CD8-positive, alpha-beta T cell (primary cell): ENCODE measurements at places on chromosomes 12 and 14. TPM values are rescaled to one million over a fixed set of nuclear protein-coding genes. Genes with fewer than 3 reads are reported as not detected.

- no peak for DNase-seq
These were observed 132.8 kb upstream of the CPM start for GRCh38 chr12:69065775-69066174.

GRCh38 chr12:49961111-49961922, at the start of gene AQP5:
Gene AQP5, plus strand, starts transcription at chr12:49961872. Its CDS starts 146 bp downstream, at chr12:49962018.
- DNase-seq: no peak

DNA sequence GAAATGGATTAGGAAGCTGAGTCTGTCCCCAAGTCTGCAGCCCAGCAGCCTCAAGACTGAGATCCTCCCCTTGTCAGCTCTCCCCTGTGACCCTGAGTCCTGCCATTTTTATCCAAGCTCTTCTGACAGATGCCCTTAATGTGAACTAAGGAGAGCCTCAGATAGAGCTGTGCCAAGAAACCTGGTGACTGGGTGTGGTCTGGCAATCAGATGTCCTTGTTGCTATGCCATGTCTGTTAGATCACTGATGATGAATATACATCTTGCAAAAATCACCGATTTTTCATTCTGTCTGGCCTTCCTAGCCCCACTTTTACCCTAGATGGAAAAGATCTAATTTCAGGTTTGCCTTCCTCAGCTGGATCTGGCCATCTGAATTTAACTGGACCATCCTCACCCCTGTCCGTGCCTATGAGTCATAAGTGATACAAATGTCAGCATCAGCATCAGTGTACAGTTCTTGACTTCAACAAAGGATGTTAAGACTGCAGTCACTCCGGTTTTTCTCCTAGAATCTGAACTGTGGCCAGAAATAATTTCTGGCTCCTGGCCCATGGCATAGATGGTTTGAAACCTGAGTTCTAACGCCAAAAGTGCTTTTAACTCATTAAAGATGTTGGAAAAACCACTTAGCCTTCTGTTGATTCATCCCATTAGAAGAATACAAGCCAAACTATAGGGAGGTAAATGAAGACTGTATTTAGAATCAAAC, 61.2 kb upstream of the GRIP1 start:
- DNase-seq: no peak

The TMTC1 gene
- not detected for total RNA-seq

GRCh38 chr12:127125607-127126259, 1141.2 kb upstream of the TMEM132C start:
- DNase-seq: no peak

DNA sequence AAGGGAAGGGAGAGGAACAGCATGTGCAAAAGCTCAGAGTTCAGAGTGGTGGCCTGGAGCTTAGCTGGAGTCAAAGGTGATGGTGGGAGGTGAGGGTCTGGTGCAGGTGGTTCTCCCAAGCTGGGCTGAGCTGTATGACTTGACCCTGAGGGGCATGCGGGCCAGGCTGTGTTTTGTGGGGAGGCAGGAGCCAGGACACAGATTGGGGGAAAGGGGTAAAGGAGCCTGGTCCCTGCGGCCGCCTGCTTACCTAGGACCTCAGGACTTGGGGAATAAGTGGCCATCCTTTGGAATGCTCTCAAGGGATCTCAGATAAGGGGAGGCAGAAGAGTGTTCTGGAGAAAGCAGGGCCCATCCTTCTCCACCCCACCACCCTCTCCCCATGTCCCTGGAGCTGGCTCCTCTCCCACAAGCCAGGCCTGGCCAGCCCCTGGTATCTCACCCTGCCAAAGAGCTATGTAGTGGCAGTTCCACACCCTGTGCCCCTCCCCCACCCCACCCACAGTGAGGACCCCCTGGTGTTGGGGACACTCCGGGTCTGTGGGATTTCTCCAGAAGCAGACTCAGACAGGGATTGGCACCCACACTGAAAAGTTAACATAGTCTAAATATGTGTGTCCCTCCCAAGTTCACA, 19.9 kb upstream of the CEP170B start:
- DNase-seq: no peak

DNA sequence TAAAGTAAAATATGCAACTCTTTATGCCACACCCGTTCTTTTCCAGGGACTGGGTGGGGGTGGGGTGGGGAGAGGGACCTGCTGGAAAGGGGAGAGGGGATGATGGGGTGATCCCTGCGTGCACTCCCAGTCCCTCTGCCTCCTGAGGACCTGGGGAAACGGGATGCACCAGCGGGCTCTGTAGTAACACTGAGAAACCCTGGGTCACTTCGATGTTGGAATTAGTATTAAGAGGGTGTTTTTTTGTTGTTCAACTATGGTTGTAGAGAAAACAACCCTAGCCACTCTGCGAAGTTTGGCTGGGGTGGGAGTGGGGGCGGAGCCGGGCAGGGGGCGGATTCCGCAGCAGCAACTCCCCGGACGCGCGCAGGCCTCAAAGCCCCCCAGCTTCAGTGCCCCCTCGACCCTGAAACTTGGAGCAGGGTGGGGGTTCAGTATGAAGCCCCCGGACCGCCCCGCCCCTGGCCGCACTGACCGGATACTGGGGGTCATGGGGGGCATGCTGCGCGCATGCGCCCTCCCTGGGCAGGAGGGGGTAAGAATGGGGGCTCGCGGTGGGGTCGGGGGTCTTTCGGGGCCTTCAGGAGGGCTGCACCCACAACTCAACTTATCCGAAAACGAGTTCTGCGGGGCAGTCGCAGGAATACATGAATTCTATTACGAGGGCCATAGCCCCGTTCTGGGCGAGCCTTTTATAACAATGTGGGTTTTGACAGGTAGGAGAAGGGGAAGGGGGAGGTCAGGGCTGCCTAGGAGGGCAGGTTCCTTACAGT, 1.3 kb upstream of the ARHGEF25 start:
- no peak for DNase-seq

DNA sequence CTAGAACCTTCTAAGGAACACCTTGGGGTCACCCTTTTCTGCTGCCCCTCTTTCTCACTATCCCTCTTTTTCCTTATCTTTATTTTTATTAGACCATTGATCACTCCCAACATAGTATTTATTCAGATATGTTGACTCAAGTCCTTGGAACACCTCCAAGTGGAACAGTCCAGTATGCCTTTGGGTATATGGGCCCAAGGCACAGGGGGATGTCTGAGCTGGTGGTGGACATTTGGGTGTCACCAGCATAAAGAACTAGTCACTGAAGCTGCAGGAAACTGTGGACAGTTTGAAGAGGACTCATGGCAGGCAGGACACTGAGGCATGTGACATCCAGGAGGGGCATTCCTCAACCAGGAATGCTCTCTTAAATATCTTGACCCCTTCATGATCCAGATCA, 105.6 kb downstream of the VEZT start:
- no peak for DNase-seq

DNA sequence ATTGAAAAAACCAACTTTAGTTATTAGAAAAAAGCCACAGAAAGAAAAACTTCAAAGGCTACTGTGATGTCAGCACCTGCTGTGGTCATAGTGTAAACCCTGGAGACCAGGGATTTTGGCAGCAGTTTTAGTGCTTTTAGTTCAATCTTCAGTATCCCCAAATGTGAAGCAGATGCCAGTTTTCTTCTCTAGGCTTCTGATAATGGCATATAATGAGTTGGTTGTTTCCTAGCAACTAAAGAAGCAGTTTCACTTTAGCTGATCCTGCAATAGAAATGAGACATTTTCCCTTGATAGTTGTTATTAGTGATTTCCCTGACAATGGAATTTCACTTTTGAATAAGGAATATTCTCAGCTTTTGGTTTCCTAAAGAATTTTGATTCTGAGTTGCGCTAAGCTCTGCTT, 131.2 kb downstream of the NUBPL start:
- no peak for DNase-seq

The CACNA2D4 gene
- total RNA-seq: 9.6 TPM

The CMKLR1 gene
- not detected for total RNA-seq

DNA sequence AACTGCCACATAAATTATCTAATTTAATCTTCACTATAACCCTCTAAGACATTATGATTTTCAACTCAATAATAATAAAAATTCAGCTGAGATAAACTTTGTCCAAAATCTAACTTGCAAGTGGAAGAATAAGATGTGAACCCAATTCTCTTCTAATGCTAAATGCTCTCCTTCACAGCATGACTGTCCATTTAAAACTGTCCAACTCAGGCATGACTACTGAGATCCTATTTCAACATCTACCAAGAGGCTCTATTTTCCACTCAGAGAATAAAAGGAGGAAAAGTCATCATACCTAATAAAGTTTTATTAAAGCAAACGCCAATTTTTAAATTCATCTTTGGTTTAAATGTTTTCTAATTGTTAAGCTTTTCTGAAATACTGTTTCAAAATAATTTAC, 183.6 kb downstream of the MED13L start:
- DNase-seq: no peak

DNA sequence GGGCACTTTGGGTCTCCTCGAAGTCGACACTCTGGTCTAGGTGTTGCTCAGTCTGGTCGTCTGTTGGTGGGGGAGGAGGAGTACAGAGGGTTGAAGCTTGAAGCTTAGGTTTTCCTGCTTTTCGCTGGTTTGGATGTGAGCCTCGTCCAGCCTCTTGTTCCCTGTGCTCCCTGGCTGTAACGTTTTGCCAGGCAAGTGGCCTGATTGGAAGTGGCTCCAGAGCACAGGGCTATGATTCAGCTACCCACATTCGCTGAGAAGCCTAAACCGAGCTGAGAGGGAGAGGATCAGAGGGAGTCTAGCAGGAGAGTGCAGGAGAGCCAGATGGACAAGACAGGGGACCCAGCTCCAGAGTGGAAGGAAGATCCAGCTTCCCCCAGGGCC, 6.1 kb downstream of the HOXC10 start:
- DNase-seq: no peak

DNA sequence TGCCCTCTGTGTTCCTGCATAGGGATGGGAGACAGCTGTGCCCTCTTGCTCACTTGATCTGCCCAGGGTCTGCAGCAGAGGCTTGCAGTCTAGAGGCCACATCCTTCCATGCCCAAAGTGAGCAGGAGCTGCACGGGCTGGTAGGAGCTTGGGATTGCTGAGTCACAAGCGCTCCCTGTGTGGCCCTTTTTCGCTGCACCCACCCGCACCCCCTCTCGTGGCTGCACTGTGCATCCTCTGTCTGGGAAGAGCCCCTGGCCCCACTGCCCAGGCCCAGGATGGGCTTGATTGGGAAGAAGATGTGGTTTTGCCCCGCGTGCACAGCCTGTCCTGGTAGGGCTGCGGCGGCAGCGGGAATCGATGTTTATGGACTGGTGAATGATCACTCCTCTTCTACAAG, 192.4 kb downstream of the TSPAN9 start:
- DNase-seq: no peak

DNA sequence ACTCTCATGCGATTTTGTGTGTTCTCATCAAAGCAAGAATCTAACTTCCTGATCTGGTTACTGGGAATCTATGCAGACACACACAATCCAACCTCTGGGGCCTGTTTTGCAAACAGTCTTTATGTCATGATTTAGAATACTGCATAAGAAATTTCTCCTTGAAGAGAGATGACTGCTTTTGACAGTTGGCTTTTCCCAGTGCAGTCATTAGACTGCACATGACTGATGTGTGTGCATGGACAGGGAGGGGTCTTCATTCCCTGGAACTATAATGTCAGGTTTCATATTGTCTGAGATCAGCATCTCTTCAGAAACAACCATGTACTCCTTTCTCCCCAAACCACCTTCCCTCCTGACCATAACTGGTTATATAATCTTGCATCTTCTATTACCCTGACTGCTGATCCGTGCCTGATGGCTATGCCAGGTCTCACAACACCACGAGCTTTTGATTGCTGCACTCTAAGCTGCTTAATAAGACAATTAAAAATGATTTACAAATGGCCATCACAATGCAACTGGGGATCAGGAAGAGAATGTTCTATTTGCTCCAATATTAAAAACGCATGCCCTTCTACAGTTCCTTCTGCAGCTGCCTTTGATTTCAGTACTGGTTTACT, 995.4 kb downstream of the NRXN3 start:
- DNase-seq: no peak

DNA sequence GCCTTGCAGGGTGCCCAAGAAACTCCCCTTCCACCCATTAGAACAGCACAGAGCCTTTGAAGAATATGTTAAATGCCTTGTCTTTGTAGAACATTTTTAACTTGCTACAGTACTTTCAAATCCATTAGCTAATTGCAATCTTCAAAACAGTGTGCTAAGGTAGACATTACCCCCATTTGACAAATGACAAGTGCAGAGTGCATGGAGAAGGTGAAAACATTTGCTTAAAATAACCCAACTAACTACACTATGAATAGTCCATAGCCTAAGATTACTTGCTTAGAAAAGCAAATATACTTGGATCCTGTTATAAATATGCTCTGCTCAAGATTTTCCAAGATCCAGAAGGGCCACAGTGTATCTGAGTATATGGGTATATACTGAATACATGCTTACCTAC, 87.0 kb upstream of the G2E3 start:
- no peak for DNase-seq

GRCh38 chr12:107533218-107533617, 152.4 kb upstream of the PWP1 start:
- DNase-seq: no peak

- DNase-seq: no peak
These were observed 88.8 kb downstream of the GALNT8 start for GRCh38 chr12:4809013-4809448.

GRCh38 chr12:92673756-92674155, 29.0 kb upstream of the PLEKHG7 start:
- DNase-seq: no peak
